ENCODE measurements at places on chromosomes 13 and 19.

- DNase-seq = no peak
Measured at GRCh38 chr13:55992145-55992544, 1148.6 kb upstream of the PRR20A start.

DNA sequence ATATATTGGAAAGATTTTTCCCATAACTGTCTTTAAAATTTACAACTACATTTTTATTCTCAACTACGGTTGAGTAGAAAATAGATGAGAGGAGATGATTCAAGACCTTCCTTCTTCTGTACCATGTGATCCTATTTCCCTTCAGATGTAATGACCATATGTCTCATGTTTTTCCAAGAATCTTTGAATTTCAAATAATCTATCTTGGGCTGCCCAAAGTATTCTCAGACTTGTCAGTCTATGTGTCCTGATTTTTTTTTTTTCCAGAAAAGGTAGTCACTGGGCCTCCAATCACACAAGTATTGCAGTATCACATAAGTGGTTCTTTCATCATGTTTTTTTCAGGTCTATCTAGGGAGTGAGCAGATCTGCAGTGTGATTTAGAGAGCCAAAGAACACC, 392.4 kb downstream of the RFC3 start:
- no peak for DNase-seq

DNA sequence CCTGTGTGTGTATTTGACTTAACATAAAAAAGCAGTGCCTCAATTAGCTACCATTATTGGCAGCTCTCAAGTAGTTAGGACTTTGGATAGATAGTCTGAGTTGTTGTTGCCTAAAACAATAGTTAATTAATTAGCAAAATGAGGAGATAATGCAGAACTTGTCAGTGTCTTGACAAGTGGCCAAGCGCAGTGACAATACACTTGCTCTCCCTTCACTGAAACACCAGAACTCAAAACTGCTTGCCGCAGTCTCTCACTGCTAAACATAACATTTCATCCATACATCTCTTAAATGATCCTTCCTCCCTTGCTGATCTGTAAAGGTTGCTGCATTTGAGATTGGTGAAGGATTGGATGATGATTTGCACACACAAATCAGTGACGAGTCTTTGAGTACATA, 61.7 kb downstream of the ARHGAP35 start:
- no peak for DNase-seq

- DNase-seq = no peak
Measured at GRCh38 chr19:54299515-54299914, 13.5 kb downstream of the LILRA5 start.

DNA sequence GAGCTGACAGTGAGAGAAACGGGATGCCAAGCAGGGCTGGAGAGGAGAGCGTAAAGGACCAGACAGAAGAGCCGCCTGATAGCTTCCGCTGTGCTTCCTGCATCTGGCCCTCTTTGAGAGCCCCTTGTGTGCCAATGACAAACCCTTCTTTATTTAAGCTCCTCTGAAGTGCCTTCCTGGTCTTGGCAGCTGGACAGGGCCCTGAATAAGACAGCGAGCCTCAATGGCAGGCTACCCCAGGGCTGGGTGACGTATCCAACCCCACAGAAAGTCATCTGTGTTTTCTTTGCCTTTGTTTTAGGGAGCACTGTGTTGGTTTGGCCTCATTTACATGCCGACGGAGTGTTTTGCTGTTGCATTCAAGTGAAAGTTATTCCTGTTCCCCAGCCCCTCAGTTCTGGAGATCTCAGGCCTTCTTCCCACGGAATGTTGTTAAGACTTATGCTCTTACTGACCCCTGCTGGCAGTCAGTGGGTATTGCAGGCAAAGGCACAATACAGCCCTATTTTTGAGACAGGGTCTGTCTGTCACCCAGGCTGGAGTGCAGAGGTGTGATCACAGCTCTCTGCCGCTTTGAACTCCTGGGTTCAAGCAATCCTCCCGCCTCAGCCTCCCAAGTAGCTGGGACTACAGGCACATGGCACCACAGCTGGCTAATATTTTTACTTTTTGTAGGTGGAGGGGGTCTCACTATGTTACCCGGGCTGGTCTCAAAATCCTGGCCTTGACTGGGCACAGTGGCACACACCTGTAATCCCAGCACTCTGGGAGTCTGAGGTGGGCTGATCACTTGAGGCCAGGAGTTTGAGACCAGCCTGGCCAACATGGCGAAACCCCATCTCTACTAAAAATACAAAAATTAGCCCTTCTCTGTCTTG, 16.8 kb downstream of the CCL25 start:
- DNase-seq = no peak

GRCh38 chr13:97133955-97134354, 88.2 kb upstream of the MBNL2 start:
- DNase-seq = no peak

- no peak for DNase-seq
Measured at GRCh38 chr13:94160875-94161274, 318.6 kb downstream of the DCT start.

DNA sequence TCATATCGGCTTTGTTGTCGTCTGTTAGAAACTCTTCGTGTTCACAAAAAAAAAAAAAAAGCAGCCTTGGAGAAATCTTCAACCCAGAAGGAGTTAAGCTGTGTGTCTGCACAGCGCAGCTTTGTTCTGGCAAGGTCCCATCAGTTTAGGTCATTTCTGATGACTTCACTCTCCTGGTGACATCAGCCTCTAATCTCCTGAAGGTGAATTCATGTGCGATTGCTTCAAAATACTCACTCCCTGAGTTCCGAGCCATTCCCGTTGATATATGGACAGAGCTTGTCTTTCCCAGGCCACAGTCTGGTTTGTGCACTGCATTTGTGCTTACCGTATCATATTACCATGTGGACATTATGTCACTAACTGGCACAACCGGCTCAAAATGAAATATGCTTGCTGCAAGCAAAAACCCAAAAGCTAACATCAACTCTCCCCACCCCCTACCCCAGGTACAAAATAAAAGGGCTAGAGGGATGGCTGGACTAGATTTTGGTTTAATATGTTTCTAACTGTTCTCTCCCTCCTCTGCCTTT, 342.4 kb downstream of the KCNRG start:
- peak; percentile 61 for DNase-seq

DNA sequence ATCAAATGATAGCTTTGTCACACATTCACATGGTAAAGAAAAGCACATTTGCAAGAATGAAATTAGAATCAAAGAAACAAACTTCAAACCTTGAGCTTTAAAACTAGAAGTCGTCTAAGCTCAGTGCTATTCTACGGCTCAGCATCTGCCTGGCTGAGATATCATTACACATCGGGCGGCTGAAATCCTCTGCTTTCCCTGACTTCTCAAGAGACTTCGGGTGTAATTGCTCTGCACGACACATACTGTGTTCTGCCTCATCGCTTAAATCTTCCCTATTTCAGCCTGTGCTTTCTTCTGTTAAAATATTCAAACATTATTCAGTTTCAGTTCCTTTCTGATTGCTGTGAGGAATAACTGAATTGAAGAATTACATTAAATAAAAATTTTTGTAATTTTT, 265.3 kb downstream of the NALCN start:
- no peak for DNase-seq

DNA sequence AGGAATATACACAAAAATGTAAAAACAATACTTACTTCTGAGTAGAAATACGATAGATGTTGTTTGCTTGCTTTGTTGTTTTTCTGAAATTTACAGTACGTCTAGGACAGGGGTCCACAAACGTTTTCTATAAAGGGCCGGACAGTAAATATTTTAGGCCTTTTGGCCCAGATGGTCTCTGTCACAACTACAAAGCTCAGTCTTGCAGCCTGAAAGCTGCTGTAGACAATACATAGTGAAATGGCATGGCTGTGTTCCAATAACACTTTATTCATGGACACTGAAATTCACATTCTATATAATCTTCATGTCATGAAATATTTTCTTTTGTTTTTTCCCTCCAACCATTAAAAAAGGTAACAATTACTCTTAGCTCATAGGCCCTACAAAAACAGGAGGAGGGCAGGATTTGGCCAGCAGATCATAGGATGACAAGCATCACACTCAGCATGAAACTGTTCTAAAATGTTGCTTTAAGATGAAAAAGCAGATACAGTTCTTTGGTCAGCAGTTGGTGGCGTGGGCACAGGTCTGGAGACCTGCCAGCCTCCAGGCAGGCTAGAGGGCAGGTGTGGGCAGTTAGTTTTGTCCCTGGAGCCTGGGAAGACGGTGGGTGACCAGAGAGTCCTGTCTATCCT, at the start of gene EDDM13:
Gene EDDM13, plus strand, starts transcription at position 588 of the 638 bp plus-strand sequence. CDS start 87 bp downstream, outside the sequence.
- DNase-seq = no peak

- DNase-seq = peak; percentile 83
Measured at GRCh38 chr19:45076029-45076850, at the start of gene ZNF296. ZNF296 (minus strand) TSS chr19:45076478; CDS start chr19:45076373, 105 bp downstream.

DNA sequence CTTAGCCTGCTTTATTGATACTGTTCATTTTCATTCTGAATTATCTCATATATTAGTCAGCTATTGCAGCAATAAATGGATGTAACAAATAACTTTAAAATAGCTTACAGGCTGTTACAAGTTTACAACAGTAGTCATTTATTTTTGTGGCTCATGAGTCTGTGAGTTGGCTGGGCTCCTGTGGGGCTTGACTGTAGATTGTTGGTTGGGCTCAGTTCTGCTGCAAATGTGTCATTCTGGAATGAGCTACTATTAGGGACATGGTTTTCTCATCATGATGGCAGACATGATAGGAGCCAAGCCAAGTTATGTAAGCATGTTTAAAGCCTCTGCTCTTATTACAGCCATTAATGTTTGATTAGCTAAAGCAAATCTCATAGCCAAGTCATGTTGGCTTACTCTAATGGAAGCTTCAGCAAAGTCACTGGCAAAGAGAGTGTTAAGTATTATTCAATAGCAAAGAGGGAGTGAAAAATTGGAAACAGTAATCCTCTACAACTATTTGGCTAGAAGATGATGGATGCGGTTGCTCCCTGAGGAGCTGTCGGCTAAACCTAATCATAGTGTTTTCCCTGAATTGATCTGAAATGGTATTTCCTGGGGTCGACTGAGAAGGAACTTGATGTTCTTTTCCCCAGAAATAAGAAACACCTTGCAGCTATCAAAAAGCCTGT, 391.3 kb downstream of the TDRD3 start:
- DNase-seq = no peak

DNA sequence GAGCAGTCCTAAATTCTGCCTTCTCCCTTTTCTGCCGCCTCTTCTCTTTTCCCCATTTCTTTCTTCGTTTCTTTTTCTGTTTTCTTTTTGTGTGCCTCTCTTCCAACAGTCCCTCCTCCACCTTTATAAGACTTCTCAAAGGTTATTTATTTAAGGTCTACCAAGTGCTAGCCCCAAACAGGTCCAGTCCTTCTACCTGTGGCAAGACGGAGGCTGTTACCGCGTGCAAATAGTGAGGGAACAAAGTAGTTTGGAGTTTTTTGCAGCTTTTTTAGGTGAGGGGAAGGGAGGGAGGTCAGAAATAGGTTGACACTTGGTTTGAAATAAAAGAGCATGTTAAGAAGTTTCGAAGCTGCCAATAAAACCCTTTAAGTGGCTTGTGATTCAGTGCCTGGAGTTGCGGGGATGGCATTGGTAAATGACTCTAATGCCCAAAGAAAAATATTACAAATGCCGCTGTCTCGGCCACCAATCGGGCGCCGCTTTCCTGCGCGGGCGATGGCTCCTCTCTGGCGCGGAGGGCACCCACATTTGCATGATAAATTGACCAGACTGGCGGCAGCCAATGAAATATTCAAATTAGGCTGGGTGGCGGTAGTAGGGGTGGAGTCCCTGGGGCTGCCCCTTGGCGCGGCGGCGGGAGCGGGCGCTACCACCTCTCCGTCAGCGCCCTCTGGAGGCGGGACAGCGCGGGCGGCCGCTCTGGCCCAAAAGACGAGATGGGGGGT, 7.5 kb upstream of the TSHZ3 start:
- peak; percentile 81 for DNase-seq

DNA sequence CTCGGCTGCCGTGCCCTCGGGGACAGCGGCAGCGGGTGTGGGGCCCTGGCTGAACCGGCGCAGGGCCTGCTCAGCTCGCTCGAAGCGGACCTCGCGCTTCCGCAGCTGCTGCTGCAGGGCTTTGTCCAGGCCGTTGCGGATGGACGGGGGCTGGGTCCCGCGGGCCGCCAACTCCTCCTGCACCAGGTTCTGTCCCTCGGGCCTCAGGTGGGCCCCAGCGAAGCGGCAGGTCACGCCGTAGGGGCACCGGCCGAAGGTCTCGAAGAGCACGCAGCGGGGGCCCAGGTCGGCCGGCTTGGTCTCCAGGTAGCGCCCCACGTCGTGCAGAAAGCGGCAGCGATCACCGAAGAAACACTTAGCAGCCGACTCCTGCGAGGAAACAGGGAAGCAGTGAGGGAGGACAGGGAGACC, 1.6 kb downstream of the DUS3L start:
- DNase-seq = no peak

GRCh38 chr19:48560095-48560530, 8.1 kb downstream of the SULT2B1 start:
- DNase-seq = no peak

DNA sequence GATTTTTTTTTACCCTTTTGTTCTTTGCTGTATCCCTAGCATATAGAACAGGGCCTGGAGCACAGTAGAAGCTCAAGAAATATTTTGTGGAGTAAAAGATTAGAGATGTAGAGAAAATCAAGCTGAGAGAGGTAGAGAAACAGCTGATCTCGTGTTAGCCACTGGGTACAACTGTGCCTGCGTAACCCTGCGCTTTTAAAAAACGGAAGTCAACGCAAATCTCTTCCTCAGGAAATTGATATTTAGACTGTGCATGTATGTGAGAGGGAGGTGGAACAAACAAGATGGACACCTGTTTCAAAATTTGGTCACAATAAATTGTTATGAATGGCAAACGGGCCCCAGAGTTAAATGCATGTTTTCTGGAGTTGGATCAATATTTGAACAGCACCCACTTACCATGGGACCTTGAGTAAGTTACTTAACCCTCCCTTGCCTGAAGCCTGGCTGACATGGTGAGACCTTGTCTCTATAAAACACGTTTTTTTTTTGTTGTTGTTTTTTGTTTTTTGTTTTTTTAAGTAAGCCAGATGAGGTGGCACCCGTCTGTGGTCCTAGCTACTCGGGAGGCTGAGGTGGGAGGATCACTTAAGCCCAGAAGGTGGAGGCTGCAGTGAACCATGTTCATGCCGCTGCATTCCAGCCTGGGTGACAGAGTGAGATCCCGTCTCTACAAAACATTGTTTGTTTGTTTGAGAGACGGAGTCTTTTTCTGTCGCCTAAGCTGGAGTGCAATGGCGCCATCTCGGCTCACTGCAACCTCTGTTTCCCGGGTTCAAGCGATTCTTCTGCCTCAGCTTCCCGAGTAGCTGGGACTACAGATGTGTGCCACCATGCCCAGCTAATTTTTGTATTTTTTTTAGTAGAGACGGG, 3.3 kb upstream of the EPOR start:
- DNase-seq = no peak

Measured in HEK293T (cell line).